ENCODE measurements at places on chromosomes 6 and 20.

DNA sequence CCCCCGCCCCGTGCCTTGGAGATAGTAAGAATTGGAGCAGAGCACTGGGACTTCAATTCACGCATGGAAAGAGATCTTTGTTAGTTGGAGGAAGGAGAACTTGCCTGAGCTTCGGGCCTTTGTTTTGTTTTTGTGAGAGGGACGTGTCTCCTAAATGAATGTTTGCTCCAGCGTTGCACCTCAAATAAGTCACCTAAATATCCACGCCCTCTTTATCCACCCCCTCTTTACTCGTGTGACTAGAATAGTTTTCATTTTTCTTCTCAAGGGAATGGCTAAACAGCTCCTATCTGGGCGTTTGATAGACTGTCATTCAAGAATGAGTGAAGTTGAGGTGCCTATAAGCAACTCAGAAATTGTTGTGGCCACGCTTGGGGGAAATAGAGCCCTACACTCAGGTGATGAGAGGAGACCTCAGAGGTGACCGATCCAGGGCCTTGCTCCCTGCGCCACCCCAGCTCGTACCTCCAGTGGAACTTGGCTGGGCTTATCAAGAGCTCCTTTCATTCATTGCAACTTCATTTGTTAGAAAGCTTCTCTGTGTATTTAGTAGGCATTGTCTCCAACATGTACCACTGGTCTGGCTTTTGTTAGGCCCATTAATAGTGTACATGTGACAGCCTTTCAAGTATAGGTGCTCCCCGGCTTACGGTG lies 861 bp downstream of the PCMTD2 start:
- no peak for DNase-seq

- DNase-seq: no peak
These were observed 669.2 kb downstream of the PRKN start for GRCh38 chr6:162058281-162058875.

DNA sequence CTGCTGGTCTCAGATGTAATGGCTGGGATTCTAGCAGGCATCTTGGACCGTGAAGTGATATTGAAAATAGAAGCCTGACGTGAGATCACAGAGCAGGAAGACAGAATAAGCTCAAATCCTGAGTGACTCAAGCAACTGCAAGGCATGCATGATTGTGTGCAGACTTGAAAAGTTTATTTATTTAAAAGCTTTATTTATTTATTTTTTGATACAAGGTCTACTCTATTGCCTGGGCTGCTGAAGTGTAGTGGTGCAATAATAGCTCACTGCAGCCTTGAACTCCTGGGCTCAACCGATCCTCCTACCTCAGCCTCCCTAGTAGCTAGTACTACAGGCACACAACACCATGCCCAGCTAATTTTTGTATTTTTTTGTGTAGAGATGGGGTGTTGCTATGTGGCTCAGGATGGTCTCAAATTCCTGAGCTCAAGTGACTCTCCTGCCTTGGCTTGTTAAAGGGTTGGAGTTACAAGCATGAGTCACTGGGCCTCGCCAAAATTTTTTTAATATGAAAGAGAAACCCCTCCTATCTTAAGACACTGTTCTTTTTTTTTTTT lies 40.1 kb upstream of the RNF144B start:
- no peak for DNase-seq

DNA sequence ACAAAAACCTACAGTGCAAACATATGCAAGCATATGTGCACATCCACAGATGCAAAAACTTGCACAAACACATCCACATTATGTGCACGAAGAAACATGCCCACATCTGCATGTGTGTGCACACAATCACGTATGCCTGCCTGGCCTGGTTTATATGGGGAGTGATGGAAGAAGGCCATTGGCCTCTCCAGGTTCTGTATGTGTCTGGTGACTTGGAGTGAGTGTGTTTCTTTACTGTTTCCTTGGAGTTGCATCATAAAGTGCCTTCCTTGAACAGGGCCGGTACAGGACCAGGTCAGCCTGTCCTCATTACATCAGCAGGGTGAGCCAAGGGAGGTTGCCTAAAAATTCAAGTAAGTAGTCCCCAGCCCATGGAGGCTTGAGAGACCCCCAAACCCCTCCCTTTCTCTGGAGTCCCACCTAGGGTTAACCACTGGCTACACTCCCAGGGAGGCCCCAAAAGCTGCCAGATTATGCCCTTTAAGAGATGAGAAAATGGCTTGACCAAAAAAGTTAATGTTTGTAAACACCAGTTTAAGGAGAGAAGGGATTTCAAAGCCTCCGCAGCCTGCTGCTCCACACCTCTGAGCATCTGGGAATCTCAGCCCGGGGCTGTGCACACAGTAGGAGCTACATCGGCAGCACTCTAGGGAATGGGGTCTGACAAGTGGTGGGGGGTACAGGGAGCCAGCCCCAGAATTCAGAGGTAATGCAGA lies 140.8 kb downstream of the VEGFA start:
- DNase-seq: no peak

- no peak for DNase-seq
These were observed 8.0 kb downstream of the RNF217 start for GRCh38 chr6:124970243-124970642.
